ENCODE measurements at places on chromosomes 3 and 15.

DNA sequence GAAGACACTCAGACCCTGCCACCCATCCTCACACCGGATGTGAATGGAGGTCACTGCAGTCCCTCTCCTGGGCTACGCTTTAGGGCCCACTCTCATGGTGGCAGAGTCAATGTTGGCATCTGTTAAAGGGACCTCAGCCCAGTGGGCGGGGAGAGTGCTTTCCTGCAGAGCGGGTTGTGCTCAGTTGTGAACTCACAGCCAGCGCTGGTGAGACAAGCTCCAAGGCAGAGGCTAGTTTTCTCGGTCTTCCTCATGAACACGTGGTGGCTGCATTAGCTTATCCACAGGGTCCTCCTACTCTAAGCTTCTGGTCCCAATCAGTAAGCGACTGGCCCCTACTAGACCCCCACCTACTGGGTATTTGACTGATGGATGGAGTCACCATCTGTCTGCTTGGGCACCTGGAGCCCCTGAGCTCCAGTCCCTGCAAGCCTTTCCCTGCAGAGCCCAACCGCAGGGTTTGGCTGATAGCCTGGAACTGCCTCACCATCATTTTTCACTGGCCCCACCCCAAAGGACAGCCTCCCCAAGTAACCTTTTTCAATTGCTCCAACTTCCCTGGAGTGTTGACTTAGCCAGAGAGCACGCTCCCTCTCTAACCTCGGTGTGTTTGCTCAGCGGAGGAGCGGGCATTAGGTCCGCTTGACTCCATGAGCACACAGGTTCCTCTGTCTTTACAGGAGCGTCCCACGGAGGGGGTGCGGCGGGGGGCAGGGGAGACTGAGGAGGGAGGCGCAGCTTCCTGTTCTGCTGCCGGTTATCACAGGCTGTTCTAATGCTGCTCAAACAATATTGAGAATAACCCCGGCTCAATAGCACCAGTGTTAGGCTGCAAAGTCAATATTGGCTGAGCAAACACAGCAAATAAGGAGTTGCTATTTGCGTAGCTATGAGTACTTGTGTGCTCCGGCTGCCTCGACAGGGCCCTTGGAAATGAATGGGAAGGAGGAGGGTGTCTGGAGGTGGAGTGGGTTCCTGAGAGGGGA, 141.7 kb downstream of the RPLP1 start:
- DNase-seq, result peak; percentile 78

DNA sequence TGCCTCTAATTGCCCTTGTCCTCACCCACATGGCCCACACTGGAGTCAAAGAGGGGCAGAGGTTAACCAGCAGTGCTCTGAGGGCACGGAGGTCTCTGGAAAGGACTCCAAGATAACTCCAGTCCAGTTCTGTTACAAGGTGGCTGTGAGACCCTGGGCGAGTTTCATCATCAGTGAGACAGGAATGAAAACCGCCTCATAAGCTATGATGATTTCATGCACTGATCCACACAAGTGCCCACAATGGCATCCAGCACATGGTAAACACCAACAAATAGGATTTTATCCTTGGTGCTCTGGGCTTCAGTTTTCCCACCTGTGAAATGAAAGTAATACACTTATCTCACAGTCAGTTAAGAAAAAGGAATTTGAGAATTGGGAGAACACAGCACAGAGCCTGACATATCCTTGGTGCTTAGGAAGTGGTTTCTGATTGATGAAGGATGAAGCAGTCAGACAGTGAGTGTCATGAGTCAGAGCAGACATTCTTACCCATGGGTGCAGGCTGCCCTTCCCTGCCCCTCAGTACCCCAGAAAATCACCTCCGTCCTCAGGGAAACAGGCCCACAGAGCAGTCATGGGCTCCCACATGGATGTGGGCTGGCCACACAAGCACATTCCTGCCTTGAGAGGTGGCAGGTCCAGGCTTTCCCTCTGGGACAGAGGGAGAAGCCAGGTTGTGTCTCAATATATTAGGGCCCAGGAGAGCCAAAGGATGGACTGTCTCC, 48.4 kb downstream of the DAPK2 start:
- peak; percentile 32 for DNase-seq

- DNase-seq, result no peak
Observed at GRCh38 chr3:125434582-125435011, 59.5 kb upstream of the ZNF148 start.

- DNase-seq, result no peak
Observed at GRCh38 chr3:123421353-123422174, 27.3 kb downstream of the ADCY5 start.

- DNase-seq, result no peak
Observed at GRCh38 chr15:81314378-81314777, 9.6 kb downstream of the STARD5 start.

DNA sequence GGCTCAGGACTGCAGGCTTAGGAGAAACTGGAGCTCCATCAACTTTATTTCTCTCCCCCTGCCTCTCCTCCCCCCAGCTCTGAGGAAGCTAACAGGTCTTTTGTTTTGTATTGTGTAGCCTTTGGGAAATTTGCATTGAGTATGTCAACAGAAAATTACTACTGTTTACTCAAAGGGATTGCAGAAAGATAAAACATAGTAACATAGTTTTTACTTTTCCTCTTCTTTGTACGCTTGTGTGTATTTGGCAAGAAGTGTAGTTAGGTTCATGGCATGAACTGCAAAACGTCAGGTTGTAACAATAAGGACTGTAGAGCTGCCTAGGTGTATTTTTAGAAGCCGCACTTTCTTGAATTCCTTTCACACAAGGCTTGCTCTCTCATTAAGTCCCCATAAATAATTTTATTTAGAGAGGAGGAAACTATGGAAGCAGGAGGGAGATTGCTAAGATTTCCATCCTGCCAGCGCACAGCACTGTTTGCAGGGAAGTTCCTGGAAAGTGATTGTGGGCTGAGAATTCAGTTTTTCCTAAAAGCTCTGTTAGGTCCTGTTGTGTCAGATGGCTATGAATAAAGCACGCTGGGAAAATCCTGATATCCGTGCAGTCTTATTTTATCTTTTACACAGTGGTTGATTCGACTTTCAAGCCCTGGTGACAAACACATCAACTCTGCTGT, 21.1 kb upstream of the SATB1 start:
- DNase-seq, result no peak

DNA sequence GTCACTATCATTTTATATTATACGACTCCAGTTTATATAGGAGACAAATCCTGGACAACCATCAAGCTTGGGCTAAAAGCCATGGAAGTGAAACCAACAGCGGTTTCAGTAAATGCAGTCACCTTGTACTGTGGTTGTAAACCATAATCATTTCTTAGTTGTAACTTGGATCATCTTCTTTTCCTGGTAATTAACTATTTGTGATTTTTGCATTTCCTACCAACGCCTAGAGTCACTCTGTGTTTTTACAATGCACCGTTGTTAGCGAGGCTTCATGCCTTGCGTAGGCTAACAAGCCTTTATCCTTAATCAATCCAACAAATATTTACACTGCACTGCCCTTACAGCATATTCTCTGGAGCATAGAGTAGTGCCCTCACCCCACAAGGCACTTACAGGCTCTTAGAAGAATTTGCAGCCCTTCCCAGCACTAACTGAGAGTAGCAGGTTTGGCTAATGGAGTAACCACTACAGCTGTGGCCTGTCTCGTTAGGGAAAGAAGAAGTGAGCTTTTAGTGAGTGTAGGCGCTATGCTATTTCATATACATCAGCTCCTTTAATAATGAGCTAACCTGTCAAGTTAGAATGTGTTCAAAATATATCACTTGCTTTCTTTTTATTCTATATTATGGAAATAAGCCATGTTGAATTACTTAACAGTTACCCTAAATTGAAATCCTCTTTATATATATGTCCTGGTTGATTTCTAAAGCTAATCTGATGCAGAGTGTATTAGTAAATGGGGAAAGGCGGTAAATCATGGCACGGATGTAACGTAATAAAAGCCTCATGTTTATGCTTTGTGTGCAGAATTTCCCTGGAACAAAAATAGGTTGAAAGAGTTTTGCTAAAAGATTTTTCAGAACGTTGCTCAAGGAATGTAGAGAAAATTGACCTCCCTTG, 62.8 kb downstream of the ABHD2 start:
- DNase-seq, result no peak

DNA sequence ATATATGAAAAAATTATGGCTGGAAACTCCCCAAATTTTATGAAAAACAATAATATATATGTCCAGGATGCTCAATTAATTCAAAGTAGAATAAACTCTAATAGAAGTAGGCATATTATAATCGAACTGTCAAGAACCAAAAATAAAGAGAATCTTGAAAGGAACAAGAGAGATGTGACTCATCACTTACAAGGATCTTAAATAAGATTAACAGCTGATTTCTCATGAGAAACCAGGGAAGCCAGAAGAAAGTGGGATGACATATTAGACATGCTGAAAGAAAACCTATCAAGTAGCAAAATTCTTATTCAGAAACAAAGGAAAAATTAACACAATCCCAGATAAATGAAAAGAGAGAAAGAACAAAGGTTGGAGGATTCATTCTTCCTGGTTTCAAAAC, 66.8 kb downstream of the FAIM start:
- DNase-seq, result peak; percentile 36

DNA sequence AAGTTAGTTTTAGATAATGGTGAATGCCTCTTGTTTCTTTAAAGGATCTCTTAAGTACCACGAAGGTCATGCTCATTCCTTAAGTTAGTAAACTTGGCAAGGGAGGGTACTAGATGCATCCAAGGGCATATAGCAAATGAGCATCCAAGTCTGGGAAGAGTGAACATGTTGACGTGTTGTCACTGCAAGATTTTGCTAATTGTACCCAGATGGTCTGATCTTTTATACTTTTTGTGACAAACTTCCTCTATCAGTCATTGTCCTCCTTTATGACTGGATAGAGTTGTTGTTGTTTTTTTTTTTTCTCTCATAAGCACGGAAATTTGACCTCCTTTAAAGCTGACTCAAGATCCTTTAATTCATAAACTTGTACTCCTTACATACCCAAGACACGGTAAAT, 121.3 kb downstream of the CHST2 start:
- no peak for DNase-seq

DNA sequence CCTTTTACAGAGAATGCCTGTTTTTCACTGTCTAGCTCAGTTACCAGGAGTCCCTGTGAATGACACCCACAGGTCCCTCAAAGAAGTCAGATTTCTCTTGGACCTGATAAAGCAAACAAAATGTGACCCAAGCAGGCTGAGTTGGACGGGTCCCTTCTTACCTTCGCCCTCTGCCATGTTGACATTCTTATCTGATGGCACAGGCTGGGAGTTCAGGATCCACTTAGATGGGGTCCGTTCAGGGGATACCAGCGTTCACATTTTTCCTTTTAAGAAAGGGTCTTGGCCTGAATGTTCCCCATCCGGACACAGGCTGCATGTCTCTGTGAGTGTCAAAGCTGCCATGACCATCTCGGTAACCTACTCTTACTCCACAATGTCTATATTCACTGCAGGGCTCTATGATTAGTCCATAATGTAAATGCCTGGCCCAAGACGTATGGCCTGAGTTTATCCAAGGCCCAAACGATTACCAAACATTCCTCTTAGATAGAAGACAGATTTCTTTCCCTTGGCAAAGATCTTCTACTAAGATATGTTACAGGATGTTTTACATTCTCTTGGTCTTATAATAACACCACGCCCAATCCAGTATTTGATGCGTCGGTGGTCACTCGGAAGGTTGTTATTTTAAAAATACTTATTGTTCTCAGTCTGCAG, 179.1 kb downstream of the THSD4 start:
- DNase-seq, result peak; percentile 11

DNA sequence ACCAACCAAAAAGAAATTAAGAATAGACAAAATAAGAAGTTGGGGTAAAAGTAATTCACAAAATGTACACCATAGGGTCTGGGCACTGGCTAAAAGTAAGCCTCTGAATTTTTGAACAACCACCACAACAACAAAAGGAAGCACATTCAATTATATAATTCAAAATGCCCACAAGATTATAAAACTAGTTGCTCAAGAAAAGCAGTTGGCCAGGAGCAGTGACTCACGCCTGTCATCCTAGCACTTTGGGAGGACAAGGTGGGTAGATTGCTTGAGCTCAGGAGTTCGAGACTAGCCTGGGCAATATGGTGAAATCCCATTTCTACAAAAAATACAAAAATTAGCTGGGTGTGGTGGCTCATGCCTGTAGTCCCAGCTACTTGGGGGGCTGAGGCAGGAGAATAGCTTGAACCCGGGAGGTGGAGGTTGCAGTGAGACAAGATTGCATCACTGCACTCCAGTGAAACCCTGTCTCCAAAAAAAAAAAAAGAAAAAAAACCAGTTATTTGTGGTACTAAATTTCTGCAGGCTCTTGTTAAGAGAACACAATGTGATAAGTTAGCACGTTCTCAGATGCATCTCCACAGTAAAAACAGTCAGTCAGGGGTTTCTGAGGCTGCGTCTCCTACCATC, 6.6 kb upstream of the ATP11B start:
- no peak for DNase-seq

DNA sequence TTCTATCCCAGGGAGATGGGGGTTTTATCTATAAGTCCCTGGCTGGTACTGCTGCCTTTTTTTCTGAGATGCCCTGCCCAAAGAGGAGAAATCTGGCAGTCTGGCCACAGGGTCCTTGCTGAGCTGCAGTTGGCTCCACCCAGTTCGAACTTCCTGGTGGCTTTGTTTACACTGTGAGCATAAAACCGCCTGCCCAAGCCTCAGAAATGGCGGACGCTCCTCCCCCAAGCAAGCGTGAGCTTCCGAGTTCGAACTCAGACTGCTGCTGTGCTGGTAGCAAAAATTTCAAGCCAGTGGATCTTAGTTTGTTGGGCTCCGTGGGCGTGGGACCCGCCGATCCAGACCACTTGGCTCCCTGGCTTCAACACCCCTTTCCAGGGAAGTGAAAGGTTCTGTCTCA, 126.8 kb upstream of the SUCLG2 start:
- DNase-seq, result no peak

GRCh38 chr3:101100361-101101009, 107.3 kb upstream of the ABI3BP start:
- DNase-seq, result no peak

DNA sequence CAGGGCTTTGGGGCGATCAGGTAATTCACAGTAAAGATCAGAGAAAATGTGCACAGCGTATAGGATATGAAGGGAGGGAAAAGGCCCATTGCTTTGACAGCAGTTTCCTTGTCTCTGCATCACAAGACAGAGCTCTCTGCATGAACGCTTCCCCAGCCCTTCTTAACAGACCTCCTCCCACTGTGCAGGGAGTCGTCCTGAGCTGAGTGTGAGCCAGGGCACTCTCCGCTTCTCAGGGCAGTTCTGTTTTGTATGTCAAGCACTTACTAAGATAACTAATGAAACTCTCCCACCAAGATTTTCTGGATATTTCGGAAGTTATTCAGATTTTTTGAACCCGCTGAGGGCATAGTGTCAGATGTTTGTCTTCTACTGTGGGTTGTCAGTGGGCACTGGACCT, 105.8 kb upstream of the C15orf61 start:
- DNase-seq, result no peak

GRCh38 chr15:90425726-90426346, 37.8 kb downstream of the IQGAP1 start:
- DNase-seq, result no peak

- DNase-seq, result no peak
Observed at GRCh38 chr3:167729591-167729990, 5.1 kb downstream of the PDCD10 start.

Data from A172 (cell line).